ENCODE measurements at places on chromosomes 3 and 15. TPM values are rescaled to one million over a fixed set of nuclear protein-coding genes. Genes with fewer than 3 reads are reported as not detected.

DNA sequence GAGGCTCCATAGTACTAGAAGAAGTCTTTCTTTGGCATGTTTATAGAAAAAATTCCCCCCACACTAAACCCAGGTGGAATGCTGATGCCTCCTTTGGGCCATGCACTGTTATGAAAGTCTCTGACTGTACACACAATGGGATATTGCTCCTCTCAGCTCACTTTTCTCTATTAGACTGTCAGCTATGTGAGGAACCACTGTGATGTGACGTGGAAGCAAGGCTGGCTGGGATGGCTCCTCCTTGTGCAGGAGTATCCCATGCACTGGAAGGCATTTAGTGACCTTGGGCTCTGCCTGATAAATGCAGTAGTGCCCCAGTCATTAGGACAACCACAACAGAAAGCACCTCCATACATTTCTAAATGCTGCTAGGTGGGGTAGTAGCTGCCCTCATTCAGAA is 5.7 kb upstream of the FRMD4B start:
- no peak for DNase-seq

- no peak for DNase-seq
Measured at GRCh38 chr3:191762323-191762960, 301.5 kb downstream of the PYDC2 start.

DNA sequence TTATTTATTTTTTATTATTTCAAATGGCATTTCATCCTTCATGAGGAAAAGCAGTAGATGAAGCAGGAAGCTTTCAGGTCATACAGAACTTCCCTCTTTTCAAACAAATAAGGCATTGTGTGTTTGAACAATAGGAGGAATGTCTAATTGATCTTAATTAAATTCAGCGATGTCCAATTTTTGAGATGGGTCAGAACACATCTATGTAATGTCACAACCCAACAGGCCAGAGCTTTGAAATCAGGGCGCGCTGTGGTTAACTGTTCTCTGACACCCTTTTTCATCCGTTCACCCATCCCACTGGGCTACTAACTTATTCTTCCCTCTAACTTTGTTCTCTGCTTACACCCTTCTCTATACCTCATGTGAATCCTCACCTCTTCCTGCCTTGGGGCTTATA is 510.5 kb downstream of the FOXP1 start:
- no peak for DNase-seq

DNA sequence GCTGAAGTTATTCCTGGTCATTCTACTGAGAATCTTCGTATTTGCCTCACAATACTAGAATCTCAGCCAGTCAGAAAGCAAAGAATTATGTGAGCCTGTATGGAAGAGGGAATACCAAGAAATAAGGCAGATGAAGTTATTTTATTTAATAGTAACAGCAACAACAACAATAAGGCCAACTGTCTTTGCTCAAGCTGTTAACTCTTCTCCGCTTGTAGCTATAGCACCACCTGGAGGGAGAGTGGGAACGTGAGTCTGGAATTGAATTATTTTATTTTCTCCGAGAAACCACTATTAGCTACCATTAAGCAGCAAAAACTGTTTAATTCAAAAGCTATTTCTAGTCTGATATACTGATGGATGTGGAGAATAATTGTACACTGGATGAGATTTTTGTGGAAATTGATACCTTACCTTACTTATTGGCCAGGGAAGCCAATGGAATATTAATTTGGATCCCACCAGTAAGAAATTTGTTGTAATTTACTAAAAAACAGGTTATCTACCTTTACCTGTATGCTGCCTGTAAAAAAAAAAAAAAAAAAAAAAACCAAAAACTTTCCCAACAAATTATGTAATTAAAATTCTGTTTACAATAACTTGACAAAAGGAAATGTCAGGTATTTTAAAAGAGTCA is 50.1 kb downstream of the CALML4 start:
- no peak for DNase-seq

SNX22 gene
- total RNA-seq = 0.42 TPM

All from T-helper 17 cell (primary cell).